Breast epithelium (tissue), 4 donors: ENCODE measurements at places on chromosomes 3 and 15.
A peak's percentile ranks its signal among the peaks of the same experiment; 100 is the strongest.

GRCh38 chr3:14836049-14836468 is 17.3 kb downstream of the FGD5 start:
- H3K4me1 ChIP-seq: no peaks in the 10 kb centered on the region
- no peaks in the 10 kb centered on the region for H3K36me3 ChIP-seq
- no peak for DNase-seq
- peak overlapping the region; percentile 86 for H3K27ac ChIP-seq
- H3K27me3 ChIP-seq: no peaks in the 10 kb centered on the region
- no peak overlapping the region for H3K4me3 ChIP-seq

DNA sequence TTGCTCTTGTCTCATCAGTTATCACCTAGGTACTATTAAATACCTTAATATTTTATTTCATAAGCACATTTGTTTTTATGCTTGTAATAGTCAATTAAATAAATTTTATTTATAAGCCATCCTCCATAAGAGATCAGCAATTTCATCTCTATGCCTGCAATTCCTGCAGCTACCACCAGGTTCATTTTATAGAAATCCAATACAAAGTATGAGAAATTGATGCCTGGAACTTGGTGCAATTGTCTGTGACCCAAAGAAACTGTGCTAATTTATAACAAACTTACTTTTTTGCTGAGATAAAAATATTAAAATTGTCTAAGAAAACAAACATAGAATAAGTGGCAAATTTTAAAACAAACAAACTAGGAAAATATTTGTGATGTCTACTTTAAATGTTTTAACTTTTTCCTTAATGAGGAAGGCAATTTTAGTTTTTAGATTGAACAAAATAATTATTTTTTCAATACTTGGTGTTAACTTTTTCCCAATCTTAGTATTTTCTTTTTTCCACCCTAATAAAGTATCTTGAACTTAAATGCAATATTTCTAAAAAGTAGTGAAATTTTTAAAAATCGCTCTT is 1026.6 kb downstream of the ROBO1 start:
- no peaks in the 10 kb centered on the region for H3K4me1 ChIP-seq
- no peak overlapping the region for H3K27ac ChIP-seq
- no peaks in the 10 kb centered on the region for H3K27me3 ChIP-seq
- DNase-seq: no peak
- H3K36me3 ChIP-seq: no peaks in the 10 kb centered on the region

- H3K4me3 ChIP-seq: no peak overlapping the region
- no peak for DNase-seq
- H3K27ac ChIP-seq: no peak overlapping the region
- H3K36me3 ChIP-seq: no peaks in the 10 kb centered on the region
Observed at GRCh38 chr15:94077938-94078337, 153.4 kb upstream of the MCTP2 start.

GRCh38 chr3:51777985-51778384 is 1.1 kb downstream of the IQCF6 start:
- no peaks in the 10 kb centered on the region for H3K36me3 ChIP-seq
- no peaks in the 10 kb centered on the region for H3K27me3 ChIP-seq
- no peak overlapping the region for H3K27ac ChIP-seq
- no peaks in the 10 kb centered on the region for H3K4me1 ChIP-seq
- no peak overlapping the region for H3K4me3 ChIP-seq

GRCh38 chr15:41309226-41309905 is 23.0 kb downstream of the OIP5 start:
- no peak overlapping the region for H3K4me3 ChIP-seq
- no peak for DNase-seq
- no peak overlapping the region for H3K27ac ChIP-seq
- H3K36me3 ChIP-seq: no peaks in the 10 kb centered on the region
- no peaks in the 10 kb centered on the region for H3K4me1 ChIP-seq
- no peaks in the 10 kb centered on the region for H3K27me3 ChIP-seq

DNA sequence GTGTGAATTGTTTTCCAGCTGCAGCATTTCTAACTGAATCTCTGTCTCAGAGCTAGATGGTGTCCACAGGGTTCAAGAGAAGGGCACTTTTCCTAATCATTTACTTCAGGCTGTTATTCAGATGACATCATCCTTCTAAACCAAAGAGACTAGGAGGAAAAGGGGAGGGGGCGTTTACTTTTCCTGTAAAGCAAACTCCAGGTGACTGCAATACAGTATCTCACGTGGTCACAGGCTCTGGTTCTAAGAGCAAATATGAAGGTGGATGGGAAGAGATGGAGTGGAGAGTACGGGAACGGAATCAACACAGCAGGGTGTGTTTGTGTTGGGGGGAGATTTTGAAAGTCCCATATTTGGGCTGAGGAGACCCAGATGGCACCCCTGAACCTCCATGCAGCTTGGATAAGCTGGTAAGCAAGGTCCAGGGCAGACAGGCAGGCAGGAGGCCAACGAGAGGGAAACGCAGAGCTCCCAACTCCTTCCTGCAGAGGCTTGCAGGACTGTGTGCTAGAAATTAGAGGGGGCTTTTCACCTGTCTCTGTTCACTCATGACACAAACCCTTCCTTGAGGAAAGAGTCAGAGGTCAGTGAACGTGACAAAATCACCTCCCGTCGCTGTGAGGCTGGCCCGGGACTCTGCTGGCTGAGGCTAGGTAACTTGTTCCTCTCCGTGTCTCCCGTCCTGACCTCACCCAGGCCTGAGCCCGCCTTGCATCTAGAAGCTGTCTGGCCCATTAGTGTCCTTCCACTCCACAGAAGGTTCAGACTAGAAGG is 151.2 kb downstream of the OPA1 start:
- H3K36me3 ChIP-seq: no peaks in the 10 kb centered on the region
- peak overlapping the region; percentile 8 for H3K27ac ChIP-seq
- no peaks in the 10 kb centered on the region for H3K27me3 ChIP-seq
- DNase-seq: no peak
- no peaks in the 10 kb centered on the region for H3K4me1 ChIP-seq

- H3K27me3 ChIP-seq: no peaks in the 10 kb centered on the region
- no peak overlapping the region for H3K4me3 ChIP-seq
- no peak for DNase-seq
Observed at GRCh38 chr3:63661242-63661641, 8.8 kb downstream of the SNTN start.
